Upper lobe of right lung (tissue), 1 donor: ENCODE measurements at places on chromosomes 12 and 14. TPM values are rescaled to one million over a fixed set of nuclear protein-coding genes. Genes with fewer than 3 reads are reported as not detected.

DNA sequence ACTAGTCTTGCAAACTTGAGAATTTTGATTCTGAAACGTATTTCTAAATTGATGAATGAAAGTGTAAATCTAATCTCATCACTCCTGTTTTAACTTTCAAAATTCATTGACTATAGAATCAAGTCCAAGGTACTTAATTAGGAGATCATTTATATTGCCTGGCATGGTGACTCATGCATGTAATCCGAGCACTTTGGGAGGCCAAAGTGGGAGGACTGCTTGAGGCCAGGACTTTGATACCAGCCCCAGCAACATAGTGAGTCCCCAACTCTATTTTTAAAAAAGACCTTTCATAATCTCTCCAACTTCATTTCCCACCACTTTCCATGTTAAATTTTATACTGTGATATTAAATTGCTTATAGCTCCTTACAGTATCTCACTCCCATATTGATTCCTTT lies 3.0 kb upstream of the MIPOL1 start:
- no peaks in the 10 kb centered on the region for H3K4me1 ChIP-seq
- no peak overlapping the region for H3K4me3 ChIP-seq
- no peak for DNase-seq
- no peaks in the 10 kb centered on the region for H3K36me3 ChIP-seq
- no peak overlapping the region for H3K27ac ChIP-seq
- H3K27me3 ChIP-seq: no peaks in the 10 kb centered on the region

GRCh38 chr14:75231320-75231719 lies 47.3 kb upstream of the FOS start:
- H3K27ac ChIP-seq: no peak overlapping the region
- H3K4me1 ChIP-seq: peaks cover 11% of the 10 kb centered on the region
- no peaks in the 10 kb centered on the region for H3K36me3 ChIP-seq

DNA sequence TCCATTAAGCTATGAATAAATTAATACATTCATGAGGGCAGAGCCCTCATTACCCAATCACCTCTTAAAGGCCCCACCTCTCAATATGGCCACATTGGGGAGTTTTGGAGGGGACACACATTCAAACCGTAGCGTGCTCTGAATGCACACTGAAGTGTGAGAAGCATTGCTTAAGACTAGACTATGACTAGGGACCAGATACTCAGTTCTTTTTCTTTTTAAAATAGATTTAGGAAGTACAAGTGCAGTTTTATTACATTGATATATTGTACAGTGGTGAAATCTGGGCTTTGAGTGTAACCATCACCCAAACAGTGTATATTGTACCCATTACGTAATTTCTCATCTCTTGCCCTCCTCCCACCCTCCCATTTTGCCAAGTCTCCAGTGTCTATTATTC lies 21.0 kb upstream of the JDP2 start:
- no peak for DNase-seq
- H3K36me3 ChIP-seq: no peaks in the 10 kb centered on the region
- no peak overlapping the region for H3K27ac ChIP-seq
- no peak overlapping the region for H3K4me3 ChIP-seq
- H3K27me3 ChIP-seq: no peaks in the 10 kb centered on the region
- H3K4me1 ChIP-seq: no peaks in the 10 kb centered on the region

- no peak overlapping the region for H3K27ac ChIP-seq
- no peaks in the 10 kb centered on the region for H3K27me3 ChIP-seq
- no peak overlapping the region for H3K4me3 ChIP-seq
- no peaks in the 10 kb centered on the region for H3K36me3 ChIP-seq
Observed at GRCh38 chr12:64184216-64184615, 37.9 kb downstream of the KICS2 start.

- no peak overlapping the region for H3K4me3 ChIP-seq
- no peak overlapping the region for H3K27ac ChIP-seq
- DNase-seq: no peak
- no peaks in the 10 kb centered on the region for H3K4me1 ChIP-seq
- no peaks in the 10 kb centered on the region for H3K27me3 ChIP-seq
Observed at GRCh38 chr14:80845856-80846255, 95.7 kb downstream of the CEP128 start.

DNA sequence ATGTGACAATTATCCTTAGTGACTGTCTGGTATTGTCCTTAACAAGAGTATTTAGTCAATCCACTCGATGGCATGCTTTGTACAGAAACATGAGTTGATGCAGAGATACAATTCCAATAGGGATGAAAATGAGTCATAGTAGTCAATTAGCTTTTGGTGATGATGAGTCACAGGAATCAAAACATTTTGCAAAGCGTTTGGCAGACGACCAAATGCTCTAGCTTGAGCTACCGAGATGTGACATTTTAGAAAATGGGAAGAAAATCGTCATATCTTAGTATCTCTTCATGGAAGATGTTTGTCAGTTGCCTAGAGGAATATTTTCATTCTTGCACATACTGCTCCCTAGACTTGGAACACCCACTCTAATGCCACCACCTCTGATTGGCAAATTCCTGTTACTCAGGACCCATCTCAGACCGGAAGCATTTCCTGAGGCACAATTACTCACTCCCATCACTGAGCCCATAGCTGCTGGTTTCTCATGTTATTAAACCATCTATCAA lies 95.0 kb downstream of the LMNTD1 start:
- no peak overlapping the region for H3K4me3 ChIP-seq
- no peak overlapping the region for H3K27ac ChIP-seq
- no peaks in the 10 kb centered on the region for H3K36me3 ChIP-seq
- no peaks in the 10 kb centered on the region for H3K4me1 ChIP-seq
- H3K27me3 ChIP-seq: no peaks in the 10 kb centered on the region

SERPINA1 gene
- total RNA-seq: 1,017 TPM

IKZF4 gene
- 10.5 TPM for total RNA-seq

GLI1 gene
- total RNA-seq: 1.4 TPM
